ENCODE measurements at places on chromosomes 3 and 15.

GRCh38 chr3:82607391-82607790 is 845.9 kb upstream of the GBE1 start:
- DNase-seq = no peak
- H3K4me1 ChIP-seq = no peaks in the 10 kb centered on the region
- no peaks in the 10 kb centered on the region for H3K27me3 ChIP-seq
- no peak overlapping the region for H3K4me3 ChIP-seq
- no peaks in the 10 kb centered on the region for H3K36me3 ChIP-seq
- no peak overlapping the region for H3K27ac ChIP-seq

DNA sequence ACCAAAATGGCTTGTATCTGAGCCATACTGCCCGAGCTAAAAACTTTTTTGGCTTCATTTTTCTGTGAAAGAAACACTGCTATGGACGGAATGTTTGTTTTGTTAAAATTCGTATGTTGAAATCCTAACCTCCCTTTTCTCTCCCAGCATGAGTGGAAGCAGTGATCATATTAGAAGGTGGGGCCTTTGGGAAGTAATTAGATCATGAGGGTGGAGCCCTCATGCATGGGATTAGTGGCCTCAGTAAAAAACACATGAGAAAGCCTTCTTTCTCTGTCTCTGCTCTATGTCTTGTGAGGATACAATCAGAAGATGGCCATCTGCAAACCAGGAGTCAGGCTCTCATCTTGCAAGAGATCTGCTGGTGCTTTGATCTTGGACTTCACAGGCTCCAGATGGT is 7.4 kb upstream of the FNDC3B start:
- no peak overlapping the region for H3K27ac ChIP-seq
- no peak for DNase-seq
- no peaks in the 10 kb centered on the region for H3K36me3 ChIP-seq

DNA sequence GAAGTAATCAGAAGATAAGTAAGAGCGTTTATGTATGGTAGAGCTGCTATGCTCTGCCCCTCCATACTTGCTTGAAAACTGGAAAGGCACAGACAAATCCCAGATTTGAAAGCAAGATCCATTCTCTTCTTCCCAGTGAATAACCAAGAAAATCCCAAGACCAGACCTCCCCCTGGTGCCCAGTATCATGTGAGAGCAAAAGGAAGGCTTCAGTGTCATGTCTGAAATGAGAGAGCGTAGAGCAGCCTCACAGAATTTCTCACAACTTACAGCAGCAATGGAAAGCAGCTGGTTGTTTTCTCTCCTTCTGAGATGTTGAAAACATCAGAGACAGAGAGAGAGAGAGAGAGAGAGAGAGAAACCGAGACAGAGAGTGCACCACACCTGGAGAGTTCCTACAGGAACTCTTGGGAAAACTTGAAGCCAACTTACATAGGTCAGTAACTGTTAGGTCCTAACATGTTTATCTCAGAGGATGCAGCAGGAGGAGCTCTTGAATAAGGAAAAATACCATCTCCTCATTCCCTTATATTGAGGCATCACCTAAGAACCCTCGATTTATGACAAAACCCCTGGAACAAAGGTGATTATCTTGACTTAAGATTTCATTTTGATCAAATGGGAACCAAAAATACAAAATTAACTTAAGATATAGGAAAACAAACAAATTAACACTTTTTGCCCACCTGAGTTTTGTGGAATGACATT is 273.3 kb downstream of the NSUN3 start:
- no peak overlapping the region for H3K4me3 ChIP-seq
- peak; percentile 73 for DNase-seq
- no peak overlapping the region for H3K27ac ChIP-seq

DNA sequence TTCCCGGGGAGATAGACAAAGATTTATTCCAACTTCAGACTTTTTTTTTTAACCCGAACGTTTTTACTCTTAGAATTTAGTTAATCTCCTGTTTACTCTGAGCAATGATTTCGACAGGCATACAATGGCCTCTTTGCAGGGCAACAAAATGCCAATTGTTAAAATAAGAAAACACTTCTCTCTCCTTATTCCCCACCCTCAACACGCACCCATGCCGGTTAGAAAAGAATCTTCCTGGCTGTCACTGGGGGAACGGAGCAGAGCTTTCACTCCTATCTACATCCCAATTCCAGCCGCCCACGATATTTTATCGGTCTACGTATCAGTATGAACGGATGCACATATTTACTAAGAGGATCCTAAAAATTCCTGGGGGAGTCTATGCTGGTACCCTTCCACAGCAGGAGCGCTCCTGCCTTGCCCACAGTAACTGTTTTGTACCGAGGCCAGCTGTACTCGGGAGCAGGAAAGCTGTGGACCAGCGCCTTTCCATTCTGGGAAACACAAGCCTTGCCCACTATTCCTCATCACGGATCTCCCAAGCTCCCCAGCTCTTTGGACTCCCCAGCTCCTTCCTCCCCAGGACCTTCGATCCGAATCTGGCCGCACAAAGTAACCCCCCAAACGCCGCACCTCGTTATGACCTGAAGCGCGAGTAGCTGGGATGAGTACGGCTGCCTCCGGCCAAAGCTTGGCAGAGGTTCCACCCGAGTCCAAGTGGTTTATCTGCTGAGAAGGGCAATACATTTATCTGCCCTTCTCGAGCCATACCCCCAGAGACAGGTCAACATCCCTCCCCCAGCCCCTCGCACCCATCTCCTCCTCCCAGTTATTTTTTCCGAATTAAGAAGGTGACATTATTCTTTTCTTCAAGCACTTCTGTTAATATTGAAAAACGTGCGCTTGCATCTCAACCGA is 2.2 kb upstream of the FOXB1 start:
- peak; percentile 57 for DNase-seq
- H3K27me3 ChIP-seq = peaks cover 100% of the 10 kb centered on the region
- H3K36me3 ChIP-seq = no peaks in the 10 kb centered on the region

- H3K27ac ChIP-seq = no peak overlapping the region
- no peaks in the 10 kb centered on the region for H3K4me1 ChIP-seq
- no peak for DNase-seq
- no peak overlapping the region for H3K4me3 ChIP-seq
Observed at GRCh38 chr15:67632261-67632660, 89.8 kb downstream of the MAP2K5 start.

DNA sequence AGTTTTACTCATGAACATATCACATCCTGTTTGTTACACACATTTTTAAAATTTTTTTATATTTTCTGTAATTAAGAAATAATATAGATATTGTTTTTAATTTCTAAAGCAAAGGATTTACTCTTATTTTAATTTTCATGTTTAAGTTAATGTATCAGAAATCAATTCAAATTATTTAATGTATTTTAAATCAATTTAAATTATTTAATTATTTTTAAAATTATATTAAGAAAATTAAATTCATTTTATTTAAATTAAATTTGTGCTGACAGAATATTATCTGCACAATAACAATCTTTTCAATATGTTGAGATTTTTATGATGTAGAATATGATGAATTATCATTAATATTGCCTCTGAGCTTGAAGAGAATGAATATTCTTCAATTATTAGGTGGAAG is 681.2 kb upstream of the ALCAM start:
- no peaks in the 10 kb centered on the region for H3K36me3 ChIP-seq
- H3K4me1 ChIP-seq = no peaks in the 10 kb centered on the region
- no peak overlapping the region for H3K4me3 ChIP-seq
- DNase-seq = no peak

DNA sequence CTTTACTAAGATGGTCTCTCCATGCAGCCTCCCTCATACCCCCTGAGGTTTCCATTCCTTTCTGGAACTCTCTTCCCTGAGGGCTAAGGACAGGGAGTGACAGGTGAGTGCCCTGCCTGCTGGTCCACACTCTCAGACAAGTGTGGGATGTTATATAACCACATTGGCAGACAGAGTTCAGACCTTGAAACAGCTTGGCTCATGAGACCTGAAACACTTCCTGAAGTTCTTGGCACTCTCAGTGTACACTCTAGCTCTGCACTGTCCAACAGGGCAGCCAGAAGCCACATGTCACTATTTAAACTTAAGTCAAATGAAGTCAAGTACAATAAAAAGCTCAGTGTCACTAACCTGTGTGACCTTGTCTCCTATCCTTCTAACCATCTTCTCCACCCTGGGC is 188.5 kb downstream of the ZNF621 start:
- no peaks in the 10 kb centered on the region for H3K27me3 ChIP-seq
- H3K27ac ChIP-seq = no peak overlapping the region
- no peak overlapping the region for H3K4me3 ChIP-seq
- DNase-seq = no peak

- H3K4me1 ChIP-seq = no peaks in the 10 kb centered on the region
- no peak overlapping the region for H3K4me3 ChIP-seq
- H3K27ac ChIP-seq = no peak overlapping the region
- no peaks in the 10 kb centered on the region for H3K36me3 ChIP-seq
Observed at GRCh38 chr3:154690413-154690812, 260.4 kb upstream of the GPR149 start.

- H3K4me3 ChIP-seq = peak within 1 kb of the TSS; percentile 86
- peak; percentile 83 for DNase-seq
- no peak within 1 kb of the TSS for H3K27ac ChIP-seq
- peaks cover 6% of the 10 kb centered on the region for H3K36me3 ChIP-seq
- H3K4me1 ChIP-seq = no peaks in the 10 kb centered on the region
- H3K27me3 ChIP-seq = no peaks in the 10 kb centered on the region
Observed at GRCh38 chr3:51670823-51671733, at the start of gene TEX264. TEX264 (plus strand) TSS chr3:51671252; CDS start chr3:51674305, 3,053 bp downstream.

- DNase-seq = peak; percentile 36
- H3K4me1 ChIP-seq = no peaks in the 10 kb centered on the region
- H3K4me3 ChIP-seq = no peak overlapping the region
- no peaks in the 10 kb centered on the region for H3K27me3 ChIP-seq
Observed at GRCh38 chr3:14796403-14797077, 22.2 kb upstream of the FGD5 start.

DNA sequence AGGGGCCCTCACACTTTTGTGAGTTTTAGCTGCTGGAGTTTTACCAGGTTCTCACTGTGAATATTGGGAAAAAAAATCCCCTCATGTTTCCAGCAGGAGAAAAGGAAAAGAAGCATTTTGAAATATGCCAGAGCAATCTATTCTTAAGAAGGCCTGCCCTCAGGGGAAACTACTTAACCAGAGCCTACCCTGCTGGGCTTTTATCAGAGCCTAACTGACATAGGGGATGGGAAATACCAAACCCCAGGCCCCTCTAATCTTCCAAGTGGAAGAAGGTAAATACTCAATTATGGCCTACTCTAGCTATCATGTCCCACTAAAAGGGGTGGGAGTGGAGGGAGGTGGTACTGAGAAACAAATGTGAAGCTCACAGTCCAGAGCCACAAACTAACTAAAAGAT is 68.7 kb upstream of the NMNAT3 start:
- no peaks in the 10 kb centered on the region for H3K4me1 ChIP-seq
- H3K36me3 ChIP-seq = no peaks in the 10 kb centered on the region
- DNase-seq = no peak
- no peaks in the 10 kb centered on the region for H3K27me3 ChIP-seq

DNA sequence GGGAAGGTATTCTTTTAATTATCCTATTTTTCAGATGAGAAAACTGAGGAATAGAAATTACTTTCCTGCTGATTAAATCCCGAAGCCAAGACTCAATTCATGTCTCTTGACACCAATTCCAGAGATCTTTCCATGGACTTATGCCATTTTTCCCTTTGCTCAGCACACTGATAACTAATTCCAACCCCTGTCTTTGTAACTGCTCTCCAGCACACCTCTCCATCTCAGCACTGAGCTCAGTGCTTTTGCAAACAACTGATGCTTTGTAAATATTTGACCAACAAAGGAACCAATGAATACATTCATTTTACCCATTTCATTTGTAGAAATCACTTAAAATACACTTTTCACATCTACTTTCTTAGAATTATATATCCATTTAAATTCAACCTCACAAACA is 249.1 kb downstream of the IL5RA start:
- no peak overlapping the region for H3K4me3 ChIP-seq
- H3K27ac ChIP-seq = no peak overlapping the region
- H3K4me1 ChIP-seq = no peaks in the 10 kb centered on the region
- DNase-seq = no peak

GRCh38 chr15:50365971-50366370 is 11.0 kb upstream of the GABPB1 start:
- no peaks in the 10 kb centered on the region for H3K4me1 ChIP-seq
- H3K4me3 ChIP-seq = no peak overlapping the region
- H3K27me3 ChIP-seq = no peaks in the 10 kb centered on the region

GRCh38 chr15:68421798-68422402 is 10.1 kb downstream of the ITGA11 start:
- DNase-seq = peak; percentile 49
- peaks cover 14% of the 10 kb centered on the region for H3K4me1 ChIP-seq
- H3K4me3 ChIP-seq = no peak overlapping the region
- H3K27ac ChIP-seq = no peak overlapping the region
- H3K27me3 ChIP-seq = no peaks in the 10 kb centered on the region
- H3K36me3 ChIP-seq = no peaks in the 10 kb centered on the region

DNA sequence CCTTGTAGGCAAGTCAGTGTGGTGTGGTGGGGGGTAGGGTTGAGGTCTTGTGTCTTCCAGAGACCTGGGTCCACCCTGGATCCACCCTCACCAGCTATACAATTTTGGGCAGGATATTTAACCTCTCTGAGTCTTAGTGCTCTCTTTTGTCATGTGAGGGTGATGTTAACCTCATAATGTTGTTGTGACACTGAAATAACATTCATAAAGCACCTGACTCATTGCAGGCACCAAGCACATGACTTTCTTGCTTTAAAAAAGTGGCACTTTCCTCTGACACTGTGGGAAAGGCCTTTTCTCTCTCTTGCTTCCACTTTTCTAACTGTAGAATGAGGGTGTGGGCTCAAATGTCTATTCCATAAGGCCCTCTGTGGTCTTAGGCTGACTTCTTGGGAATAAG is 75.5 kb downstream of the SCN10A start:
- no peak overlapping the region for H3K27ac ChIP-seq
- H3K4me3 ChIP-seq = no peak overlapping the region
- H3K27me3 ChIP-seq = peaks cover 18% of the 10 kb centered on the region
- no peak for DNase-seq
- no peaks in the 10 kb centered on the region for H3K4me1 ChIP-seq
- H3K36me3 ChIP-seq = no peaks in the 10 kb centered on the region

- no peak overlapping the region for H3K27ac ChIP-seq
- H3K36me3 ChIP-seq = no peaks in the 10 kb centered on the region
- H3K4me3 ChIP-seq = no peak overlapping the region
- no peak for DNase-seq
- no peaks in the 10 kb centered on the region for H3K27me3 ChIP-seq
Observed at GRCh38 chr3:136672457-136672856, 79.7 kb downstream of the STAG1 start.

DNA sequence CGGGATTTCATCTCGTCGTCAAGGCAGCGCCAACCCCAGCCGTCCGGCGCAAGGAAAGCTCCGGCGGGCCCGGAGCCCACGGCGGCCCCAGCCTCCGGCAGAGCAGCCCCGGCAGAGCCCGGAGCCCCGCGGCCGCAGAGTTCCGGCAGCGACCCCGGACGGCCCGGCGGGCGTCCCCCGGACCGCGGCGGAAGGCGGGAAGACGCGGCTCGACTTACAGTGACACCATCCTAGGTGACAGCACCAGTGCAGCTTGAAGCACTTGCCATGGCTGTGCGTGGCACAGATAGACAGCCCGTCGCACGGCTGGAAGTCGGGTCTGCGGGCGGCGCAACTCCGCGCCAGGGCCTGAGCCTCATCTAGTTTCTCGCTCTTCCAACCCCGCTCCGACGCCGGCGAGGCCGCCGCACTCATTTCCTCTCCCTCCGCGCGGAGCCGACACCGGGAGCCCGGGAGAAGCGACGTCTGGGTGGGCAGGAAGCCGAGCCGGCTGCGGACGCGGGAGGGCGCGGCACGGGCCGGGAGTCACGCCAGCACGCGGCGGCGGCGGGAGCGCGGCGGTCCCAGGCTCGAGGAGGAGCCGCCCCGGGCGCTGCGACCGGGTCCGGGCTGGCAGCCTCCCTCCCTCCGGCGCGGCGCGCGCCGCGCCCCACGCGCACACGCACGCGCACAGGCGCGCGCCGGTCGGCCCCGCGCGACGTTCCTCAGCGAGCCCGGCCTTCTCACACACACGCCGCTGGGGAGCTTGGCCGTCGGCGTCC is at the start of gene C3orf70:
C3orf70 (minus strand) TSS at position 651 of the 761 bp plus-strand sequence; CDS start at position 414, 237 bp downstream.
- H3K36me3 ChIP-seq = no peaks in the 10 kb centered on the region
- H3K4me1 ChIP-seq = no peaks in the 10 kb centered on the region
- peak within 1 kb of the TSS; percentile 75 for H3K4me3 ChIP-seq
- peaks cover 36% of the 10 kb centered on the region for H3K27me3 ChIP-seq
- no peak within 1 kb of the TSS for H3K27ac ChIP-seq

All from endodermal cell (in vitro differentiated cells).